Upper lobe of left lung (tissue), 6 donors: ENCODE measurements at places on chromosomes 1 and 21. TPM values are rescaled to one million over a fixed set of nuclear protein-coding genes. Genes with fewer than 3 reads are reported as not detected.

- H3K4me3 ChIP-seq: no peak overlapping the region
- peaks cover 3% of the 10 kb centered on the region for H3K4me1 ChIP-seq
- no peaks in the 10 kb centered on the region for H3K27me3 ChIP-seq
- DNase-seq: no peak
- no peak overlapping the region for H3K27ac ChIP-seq
Observed at GRCh38 chr1:41341772-41342562, 19.3 kb upstream of the FOXO6 start.

The KDF1 gene
- 12.0 TPM for total RNA-seq

DNA sequence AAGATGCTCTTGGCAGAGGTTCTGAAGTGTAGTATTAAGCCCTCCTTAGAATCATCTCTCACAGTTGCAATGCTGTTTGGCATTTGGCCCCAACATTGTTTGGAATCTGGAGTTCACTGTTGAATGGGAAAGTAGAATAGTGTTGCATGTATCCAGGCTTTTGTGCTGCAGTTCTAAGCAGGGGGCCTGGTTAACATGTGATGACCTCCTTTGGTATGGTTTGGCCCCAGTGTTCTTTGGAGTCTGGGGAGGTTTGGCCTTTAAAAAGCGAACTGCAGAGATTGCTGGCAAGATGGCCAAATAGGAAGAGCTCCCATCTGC lies 61.8 kb upstream of the PLD5 start:
- no peaks in the 10 kb centered on the region for H3K4me1 ChIP-seq
- no peaks in the 10 kb centered on the region for H3K27me3 ChIP-seq
- no peaks in the 10 kb centered on the region for H3K36me3 ChIP-seq
- H3K4me3 ChIP-seq: no peak overlapping the region
- DNase-seq: no peak
- H3K27ac ChIP-seq: no peak overlapping the region

DNA sequence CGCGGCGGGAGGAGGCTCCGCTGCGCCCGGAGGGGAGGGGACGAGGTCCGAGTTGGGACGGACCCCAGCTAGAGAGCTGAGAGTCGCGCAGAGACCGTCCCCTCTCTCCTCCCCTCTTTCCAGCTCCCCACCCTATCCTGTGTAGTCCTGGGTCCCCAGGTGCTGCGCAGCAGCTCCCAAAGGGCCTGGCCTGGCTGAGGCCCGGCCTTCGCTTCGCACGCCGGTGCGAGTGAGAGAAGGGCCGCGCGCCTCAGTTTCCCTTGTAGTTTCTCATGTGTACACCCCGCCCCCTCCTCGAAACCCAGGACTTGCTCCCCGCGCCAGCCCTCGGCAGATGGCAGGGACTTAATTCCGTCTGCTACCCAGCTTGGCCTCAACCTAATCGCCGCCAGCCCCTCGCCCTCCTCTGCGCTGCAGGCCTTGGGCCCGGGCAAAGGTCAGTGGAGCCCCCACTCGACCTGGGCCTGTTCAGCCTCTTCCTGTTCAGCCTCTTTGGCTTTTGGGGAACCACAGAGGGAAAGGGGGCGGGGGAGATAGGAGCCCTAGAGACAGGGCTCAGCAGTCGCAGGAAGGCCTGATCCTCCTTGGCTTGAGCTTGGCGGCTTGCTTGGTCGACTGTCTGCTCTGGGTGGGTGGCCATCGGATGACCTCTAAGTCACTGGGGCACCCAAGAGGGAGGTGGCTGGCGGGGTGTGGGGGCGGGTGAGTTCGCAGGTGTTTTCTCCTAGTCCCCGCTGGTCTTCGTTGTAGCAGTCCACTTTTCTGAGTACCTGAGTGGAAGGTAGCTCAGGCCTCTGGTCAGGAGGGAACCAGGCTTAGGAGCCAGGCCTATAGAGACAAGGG lies 1.0 kb downstream of the ZNF687 start:
- peak overlapping the region; percentile 77 for H3K4me3 ChIP-seq
- peak overlapping the region; percentile 98 for H3K27ac ChIP-seq
- DNase-seq: peak; percentile 60

The PTAFR gene
- 10.5 TPM for total RNA-seq

The MOB3C gene
- total RNA-seq: 21.8 TPM

GRCh38 chr1:201447903-201448871 lies 20.8 kb downstream of the PHLDA3 start:
- peak; percentile 90 for DNase-seq
- H3K27me3 ChIP-seq: no peaks in the 10 kb centered on the region
- H3K4me3 ChIP-seq: no peak overlapping the region
- no peaks in the 10 kb centered on the region for H3K36me3 ChIP-seq

DNA sequence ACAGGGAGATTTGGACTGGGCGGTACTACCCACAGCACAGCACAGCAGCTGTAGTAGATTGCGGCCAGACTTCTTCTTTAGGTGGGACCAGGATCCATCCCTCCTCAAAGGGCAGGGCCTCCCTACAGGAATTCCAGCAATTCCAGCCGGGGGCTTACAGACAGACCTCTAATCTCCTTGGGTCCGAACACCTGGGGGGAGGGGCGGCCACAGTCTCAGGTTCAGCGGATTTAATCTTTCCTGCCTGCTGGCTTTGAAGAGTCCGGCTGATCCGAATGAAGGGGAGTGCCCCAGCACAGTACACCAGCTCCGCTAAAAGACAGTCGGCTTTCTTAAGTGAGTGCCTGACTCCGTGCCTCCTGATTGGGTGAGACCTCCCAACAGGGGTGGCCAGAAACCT lies 1708.5 kb downstream of the BRINP3 start:
- no peaks in the 10 kb centered on the region for H3K27me3 ChIP-seq
- no peaks in the 10 kb centered on the region for H3K4me1 ChIP-seq
- no peak overlapping the region for H3K27ac ChIP-seq
- no peak overlapping the region for H3K4me3 ChIP-seq

DNA sequence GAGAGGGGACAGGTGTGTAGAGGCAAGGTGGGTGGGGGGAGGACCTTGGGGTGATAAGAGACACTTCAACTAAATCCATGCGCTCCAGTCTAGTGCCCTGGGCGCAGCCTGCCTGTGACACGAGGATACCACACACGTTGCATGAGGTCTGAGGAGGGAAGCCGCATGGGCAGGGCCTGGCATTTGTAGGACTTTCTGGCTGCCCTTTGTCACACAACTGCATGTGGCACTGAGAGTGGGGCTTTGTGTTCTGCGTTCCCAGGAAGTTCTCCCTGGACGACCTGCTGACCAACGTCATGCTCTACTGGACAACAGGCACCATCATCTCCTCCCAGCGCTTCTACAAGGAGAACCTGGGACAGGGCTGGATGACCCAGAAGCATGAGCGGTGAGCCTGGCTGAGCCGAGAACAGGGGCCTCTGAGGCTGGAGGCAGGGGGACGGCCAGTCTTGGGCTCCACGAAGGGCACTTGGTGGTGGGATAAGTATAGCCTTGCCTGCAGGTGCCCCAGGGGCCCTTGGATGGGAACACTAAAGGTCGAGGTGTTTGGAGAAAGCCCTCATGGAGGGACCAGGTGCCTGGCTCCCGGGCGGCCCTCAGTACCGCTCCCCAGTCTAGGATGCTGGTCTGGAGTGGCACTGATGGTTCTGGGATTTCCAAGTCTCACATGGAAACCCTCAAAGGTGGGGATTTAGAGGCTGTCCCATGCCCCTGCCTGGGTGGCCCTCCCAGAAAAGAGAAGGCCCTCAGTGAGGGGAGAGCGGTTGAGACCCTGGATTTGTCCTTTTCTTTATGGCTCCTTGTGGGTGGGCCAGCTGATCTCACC lies 34.5 kb downstream of the EPHX1 start:
- H3K36me3 ChIP-seq: peaks cover 33% of the 10 kb centered on the region
- H3K4me1 ChIP-seq: peaks cover 19% of the 10 kb centered on the region
- DNase-seq: no peak
- H3K27ac ChIP-seq: no peak overlapping the region
- H3K27me3 ChIP-seq: no peaks in the 10 kb centered on the region

- H3K4me3 ChIP-seq: no peak overlapping the region
- H3K27me3 ChIP-seq: no peaks in the 10 kb centered on the region
- DNase-seq: no peak
- H3K27ac ChIP-seq: no peak overlapping the region
- no peaks in the 10 kb centered on the region for H3K36me3 ChIP-seq
- no peaks in the 10 kb centered on the region for H3K4me1 ChIP-seq
Observed at GRCh38 chr21:39882151-39882838, 15.1 kb downstream of the PCP4 start.

The MYOG gene
- not detected for total RNA-seq

- no peaks in the 10 kb centered on the region for H3K4me1 ChIP-seq
- no peak overlapping the region for H3K27ac ChIP-seq
- no peaks in the 10 kb centered on the region for H3K36me3 ChIP-seq
Observed at GRCh38 chr1:236760480-236760879, 34.6 kb upstream of the MTR start.

DNA sequence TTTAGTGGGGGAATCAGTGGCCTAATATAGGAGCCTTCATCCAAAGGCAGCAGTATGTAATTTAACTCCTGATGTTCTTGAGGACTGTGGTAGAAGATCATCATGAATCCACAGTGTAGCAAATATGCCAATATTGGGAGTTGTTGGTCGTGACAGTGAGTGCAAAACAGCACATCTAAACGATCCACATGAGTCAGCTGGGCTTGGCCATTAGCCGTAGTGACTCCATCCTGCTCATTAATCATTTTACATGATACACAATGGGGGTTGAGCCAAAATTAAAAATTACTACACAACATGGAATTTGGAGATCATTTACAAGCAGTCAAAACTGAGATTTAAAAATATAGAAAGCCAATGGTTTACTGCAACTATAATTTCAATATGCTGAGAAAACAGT lies 653.9 kb upstream of the CAMK1G start:
- no peak overlapping the region for H3K27ac ChIP-seq
- no peaks in the 10 kb centered on the region for H3K4me1 ChIP-seq
- no peak overlapping the region for H3K4me3 ChIP-seq
- no peak for DNase-seq
- no peaks in the 10 kb centered on the region for H3K36me3 ChIP-seq

DNA sequence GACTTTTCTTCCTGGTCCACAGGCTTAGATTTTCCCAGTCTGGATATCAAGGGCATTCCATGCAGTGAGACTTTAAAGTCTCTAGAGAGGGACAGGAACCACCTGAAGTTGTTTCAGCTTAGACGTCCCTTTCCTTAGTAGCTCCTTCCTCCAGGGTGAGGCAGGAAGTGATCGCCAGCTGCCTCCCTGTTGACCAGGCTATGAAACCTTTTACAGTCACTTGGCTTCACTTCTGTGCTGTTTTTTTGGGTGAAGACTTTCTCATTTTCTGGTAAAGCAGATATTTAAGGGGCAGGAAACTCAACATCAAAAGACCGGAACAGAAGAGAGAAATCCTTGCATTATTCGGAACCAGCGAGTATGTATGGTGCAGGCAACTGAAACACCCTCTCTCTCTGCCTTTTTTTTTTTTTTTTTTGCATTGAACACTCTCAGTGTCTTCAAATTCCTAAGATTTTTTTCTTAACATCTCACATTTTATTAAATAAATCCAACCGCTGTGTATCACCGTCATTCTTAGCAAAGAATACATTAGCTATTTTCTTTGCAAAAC lies 234.6 kb upstream of the IRF2BP2 start:
- H3K4me1 ChIP-seq: peaks cover 35% of the 10 kb centered on the region
- H3K27ac ChIP-seq: peak overlapping the region; percentile 12
- H3K4me3 ChIP-seq: no peak overlapping the region
- no peak for DNase-seq
- H3K36me3 ChIP-seq: no peaks in the 10 kb centered on the region

- H3K4me3 ChIP-seq: no peak overlapping the region
- H3K36me3 ChIP-seq: no peaks in the 10 kb centered on the region
- no peaks in the 10 kb centered on the region for H3K27me3 ChIP-seq
Observed at GRCh38 chr1:60563777-60564535, 490.4 kb upstream of the C1orf87 start.

DNA sequence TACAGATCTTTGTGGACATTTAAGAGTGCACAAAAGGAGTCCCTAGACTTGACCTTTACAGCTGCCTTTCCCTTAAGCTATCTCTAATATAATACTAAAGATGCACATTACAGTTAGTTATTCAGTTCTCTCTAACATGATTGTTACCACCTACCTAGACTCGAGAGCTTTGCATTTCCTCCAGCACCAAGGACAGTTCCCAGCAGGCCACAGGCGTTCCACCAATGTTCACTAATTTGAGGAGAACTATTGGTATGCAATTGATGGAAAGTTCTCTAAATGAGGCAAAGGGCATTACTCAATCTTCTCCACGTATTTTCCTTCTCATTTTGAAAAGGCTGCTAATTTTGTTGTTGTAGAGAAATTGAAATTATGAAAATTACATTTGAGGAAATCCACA lies 5.4 kb upstream of the NTNG1 start:
- no peak overlapping the region for H3K27ac ChIP-seq
- no peak overlapping the region for H3K4me3 ChIP-seq
- H3K36me3 ChIP-seq: no peaks in the 10 kb centered on the region
- no peak for DNase-seq

DNA sequence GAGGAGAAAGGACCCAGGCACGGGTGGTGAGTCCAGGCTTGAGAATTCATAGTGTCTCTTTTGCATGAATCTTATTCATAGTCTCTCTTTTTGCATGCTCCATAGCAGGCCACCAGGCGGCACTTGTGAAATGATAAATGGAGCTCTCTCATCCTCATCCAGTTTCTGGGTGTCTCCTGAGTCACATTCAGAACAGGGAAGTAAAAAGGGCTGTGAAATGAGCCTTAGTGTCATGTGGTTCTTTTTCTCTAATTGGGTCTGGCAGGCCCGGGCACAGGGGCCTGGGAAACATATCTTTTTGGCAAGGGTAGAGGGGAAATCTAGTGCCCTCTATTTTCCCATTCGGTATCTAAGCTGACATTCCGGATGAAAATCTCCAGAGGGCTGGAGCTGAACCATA lies 19.1 kb upstream of the NCF2 start:
- no peak overlapping the region for H3K4me3 ChIP-seq
- H3K27me3 ChIP-seq: no peaks in the 10 kb centered on the region
- no peak for DNase-seq

DNA sequence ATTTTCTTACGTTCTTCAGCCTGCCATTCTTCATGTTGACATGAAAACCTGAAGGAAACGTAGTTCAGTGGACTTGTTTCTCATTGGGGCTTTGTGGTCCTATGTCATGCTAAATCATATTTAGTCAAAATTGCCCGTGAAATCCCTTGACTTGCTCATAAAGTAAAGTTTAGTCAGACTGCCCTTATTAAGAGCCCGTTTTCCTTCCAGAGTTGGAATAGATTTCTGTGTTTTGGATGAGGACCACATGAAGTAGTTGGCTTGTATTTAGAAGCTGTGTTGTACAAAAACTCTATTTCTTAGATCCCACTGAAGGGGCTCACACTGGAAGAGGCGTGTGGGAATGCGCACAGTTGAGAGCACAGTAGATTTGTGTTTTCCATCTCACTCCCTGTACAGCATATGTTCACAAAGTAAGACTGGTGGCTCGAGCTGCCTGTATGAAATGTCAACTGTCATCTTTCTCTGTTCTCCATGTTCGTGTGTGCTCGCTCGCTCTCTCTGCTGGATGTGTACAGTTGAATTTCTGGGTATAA lies 42.4 kb downstream of the CAMTA1 start:
- no peak for DNase-seq
- no peak overlapping the region for H3K27ac ChIP-seq
- H3K4me1 ChIP-seq: no peaks in the 10 kb centered on the region
- H3K4me3 ChIP-seq: no peak overlapping the region
- H3K36me3 ChIP-seq: peaks cover 3% of the 10 kb centered on the region

GRCh38 chr1:31412732-31413404 lies at the start of gene SERINC2:
SERINC2 (plus strand) TSS chr1:31413213; CDS start chr1:31413266, 53 bp downstream.
- peak within 1 kb of the TSS; percentile 53 for H3K4me3 ChIP-seq
- no peaks in the 10 kb centered on the region for H3K36me3 ChIP-seq
- H3K27me3 ChIP-seq: no peaks in the 10 kb centered on the region
- H3K4me1 ChIP-seq: peaks cover 11% of the 10 kb centered on the region

- H3K27me3 ChIP-seq: no peaks in the 10 kb centered on the region
- no peak overlapping the region for H3K27ac ChIP-seq
- no peak for DNase-seq
- H3K4me3 ChIP-seq: no peak overlapping the region
Observed at GRCh38 chr1:203028784-203029553, 2.7 kb downstream of the PPFIA4 start.
